ENCODE measurements at places on chromosomes 4 and X.

DNA sequence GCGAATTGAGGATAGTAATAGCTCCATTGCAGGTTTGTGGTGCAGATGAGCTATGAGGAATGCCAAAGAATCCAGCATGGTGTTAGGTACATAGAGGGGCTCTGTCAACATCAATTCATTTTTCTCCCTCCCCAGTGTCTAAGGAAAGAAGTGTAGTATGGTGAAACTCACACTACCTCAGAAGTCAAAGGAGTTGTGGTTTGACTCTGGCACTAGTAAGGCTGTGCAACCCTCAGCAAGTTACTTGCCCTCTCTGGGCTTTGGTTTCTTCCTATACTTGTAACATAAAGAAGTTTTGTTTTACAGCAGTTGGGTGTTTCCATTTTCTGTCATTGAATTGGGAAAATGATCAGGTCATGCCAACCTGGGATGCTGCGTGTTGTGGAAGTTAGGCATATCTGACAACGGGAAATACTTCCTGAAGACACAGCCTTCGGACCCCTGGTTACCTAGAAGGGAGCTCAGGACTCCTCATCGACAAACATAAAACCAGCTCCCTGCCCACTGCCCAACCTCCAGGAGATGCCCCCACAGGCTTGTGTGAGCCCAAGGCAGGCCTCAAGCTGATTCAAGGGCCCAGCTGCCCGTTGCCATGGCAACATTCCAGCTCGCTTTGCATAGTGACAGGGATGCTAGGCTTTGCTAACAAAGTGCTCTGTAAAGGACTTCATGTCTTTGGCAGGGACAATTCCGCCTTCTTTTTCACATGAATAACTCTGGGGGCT is 71.4 kb downstream of the RTL5 start:
- DNase-seq: no peak

GRCh38 chr4:10737337-10737736 is 52.8 kb upstream of the CLNK start:
- no peak for DNase-seq

DNA sequence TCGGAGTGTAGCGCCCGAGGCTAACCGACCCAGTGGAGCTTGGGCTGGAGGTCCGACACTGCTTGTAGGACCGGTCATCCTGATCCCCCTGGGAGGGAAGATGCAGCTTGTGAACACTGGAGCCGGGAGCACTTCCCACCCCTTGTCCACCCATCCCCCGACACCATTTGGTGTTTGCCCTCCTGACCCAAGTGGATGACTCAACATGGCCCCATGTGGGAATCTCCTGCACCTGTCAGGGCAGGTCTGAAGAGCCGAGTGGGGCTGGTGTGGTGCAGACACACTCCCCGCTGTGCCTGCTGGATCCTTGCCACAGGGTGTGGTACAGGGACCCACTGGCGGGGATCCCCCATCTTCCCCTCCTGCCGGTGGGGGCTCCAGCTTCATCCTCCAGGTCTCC is 90.0 kb upstream of the AFAP1 start:
- no peak for DNase-seq

DNA sequence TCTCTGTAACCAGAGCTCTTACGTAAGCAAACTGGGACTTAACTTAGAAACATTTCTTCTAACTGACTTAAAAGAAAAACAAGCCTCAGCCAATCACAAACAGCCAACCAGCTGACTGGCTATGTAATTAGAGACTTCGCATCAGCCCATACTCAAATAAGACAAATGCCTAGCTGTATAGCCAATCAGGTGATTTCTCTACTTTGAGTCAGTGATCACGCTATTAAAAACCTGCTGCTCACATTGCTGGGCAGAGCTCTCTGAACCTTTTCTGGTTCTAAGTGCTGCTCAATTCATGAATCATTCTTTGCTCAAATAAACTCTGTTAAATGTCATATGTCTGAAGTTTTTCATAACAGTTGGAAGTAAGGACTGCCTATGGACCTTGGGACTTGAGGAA is 9.9 kb upstream of the SMIM10L2A start:
- no peak for DNase-seq

Measured in cortex of kidney (tissue), 1 donor.